ENCODE measurements at places on chromosomes 3 and 15.

- no peak for DNase-seq
Observed at GRCh38 chr3:192482391-192482790, 244.9 kb downstream of the FGF12 start.

- no peak for DNase-seq
Observed at GRCh38 chr3:63351159-63352007, 73.3 kb downstream of the SYNPR start.

DNA sequence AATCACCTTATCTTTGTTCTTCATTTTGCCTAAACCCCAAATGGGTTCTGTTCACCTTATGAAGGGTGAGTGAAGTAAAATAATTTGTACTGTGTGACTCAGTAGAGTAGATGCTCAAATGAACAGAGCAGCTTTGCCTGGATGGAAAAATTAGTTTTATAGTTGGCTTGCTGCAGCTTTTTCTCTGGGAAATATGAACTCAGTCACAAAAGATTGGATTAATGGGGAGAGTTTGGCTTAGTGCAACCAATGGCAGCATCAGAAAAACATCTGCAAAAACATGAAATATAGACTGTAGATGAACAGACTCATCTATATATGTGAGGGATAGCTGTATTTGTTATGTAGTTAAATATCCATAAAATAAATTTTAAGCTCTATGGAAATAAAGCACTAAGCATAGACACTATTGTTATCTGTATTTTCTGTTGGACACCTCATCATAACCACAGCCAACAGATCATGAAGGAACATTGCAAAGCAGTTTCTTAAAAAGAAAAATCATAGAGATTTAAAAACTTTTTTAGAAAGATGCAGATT is 181.3 kb downstream of the ECT2 start:
- DNase-seq: no peak

- no peak for DNase-seq
Observed at GRCh38 chr15:65824941-65825544, 33.0 kb upstream of the DENND4A start.

- DNase-seq: no peak
Observed at GRCh38 chr3:132595014-132595413, 2.1 kb upstream of the ACKR4 start.

- DNase-seq: peak; percentile 90
Observed at GRCh38 chr3:169772305-169772896, 795 bp upstream of the MYNN start.

DNA sequence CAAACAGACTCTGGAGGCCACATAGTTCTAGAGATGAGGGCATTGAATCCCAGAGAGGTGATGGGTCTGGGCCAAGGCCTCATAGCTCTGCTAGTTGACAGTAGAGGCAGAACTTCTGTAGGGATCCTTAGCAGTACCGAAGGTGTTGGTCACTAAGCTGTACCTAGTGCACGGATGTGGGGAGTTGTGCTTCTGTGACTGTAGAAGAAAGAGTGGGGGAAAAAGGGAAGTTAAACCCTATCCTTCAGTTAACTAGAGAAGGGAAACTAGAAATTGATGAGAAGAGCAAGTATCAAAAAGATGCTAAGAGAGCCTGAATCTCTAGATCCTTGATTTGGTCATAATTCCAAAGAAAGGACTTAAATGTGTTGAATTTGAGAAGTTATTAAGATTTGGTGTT is 186.7 kb downstream of the NFKBIZ start:
- DNase-seq: no peak

DNA sequence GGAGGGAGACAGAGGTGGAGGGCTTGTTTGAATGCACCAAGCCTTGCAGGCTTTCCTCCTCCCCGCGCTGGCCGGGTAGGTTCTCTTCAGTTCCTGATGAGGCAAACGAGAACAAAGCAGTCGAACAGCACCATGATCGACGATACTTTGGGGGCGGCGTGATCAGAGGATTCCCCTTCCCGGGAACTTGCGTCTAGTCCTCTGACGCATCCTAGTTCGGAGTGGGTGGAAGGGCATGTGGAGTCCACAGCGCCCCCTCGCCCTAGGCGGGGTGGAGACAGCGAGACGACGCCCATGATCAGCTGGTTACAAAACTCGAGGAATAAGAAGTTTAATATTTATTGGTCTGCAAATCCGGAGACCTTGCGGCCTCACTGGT is 452 bp upstream of the SV2B start:
- no peak for DNase-seq

DNA sequence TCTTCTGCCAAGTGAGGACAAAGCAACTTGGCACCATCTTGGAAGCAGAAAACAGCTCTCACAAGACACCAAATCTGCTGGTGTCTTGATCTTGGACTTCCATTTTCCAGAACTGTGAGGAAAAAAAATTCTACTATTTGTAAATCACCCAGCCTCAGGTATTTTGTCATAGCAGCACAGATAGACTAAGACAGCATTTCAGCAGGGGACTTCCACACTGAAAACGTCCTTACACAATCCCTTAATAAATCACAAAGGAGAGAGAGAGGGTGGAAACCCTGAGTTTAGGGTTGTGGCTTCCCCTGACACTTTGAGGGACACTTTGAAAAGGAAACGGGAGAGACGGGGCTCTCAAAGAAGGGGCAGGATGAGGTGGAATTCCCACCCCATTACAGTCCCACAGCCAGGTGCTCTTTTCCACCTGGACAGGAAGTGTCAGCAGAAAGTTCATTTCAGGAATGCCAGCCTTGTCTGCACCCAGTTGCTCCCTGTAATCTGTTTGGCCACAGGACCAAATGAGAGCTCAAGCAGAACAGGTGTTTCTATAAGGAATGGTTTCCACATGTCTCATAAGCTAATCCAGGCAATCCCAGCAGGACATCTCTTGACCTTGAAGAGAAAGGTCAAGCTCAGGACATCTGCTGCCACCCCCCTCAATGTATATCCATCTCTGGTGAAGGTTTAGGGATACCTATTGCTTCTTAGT is 51.3 kb downstream of the MYLK start:
- no peak for DNase-seq

GRCh38 chr3:133269393-133269792 is 130.5 kb upstream of the BFSP2 start:
- no peak for DNase-seq

- no peak for DNase-seq
Observed at GRCh38 chr15:99449514-99449913, 116.3 kb upstream of the MEF2A start.

DNA sequence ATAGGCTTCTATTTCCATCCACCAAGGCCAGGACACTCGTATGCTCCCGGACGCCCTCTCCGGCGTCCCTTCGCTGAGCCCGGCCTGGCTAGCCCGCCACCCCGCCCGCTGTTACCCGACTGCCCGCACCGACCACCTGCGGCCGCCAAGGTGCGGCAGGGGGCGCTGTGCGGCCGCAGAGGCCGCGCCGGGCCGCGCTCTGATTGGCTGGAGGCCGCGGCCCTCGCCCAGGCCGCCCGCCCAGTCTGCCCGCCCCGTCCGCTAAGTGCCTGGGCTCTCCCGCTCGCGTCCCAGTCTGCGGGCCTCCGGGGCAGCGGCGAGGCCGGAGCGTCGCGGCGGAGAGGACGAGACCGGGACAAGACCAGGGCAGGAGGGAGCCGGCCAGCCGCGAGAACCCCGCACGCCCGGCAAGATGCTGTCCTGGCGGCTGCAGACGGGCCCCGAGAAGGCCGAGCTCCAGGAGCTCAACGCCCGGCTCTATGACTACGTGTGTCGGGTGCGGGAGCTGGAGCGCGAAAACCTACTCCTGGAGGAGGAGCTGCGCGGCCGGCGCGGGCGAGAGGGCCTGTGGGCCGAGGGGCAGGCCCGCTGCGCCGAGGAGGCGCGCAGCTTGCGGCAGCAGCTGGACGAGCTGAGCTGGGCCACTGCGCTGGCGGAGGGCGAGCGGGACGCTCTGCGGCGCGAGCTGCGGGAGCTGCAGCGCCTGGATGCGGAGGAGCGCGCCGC is at the start of gene SYNM:
TSS of gene SYNM (plus strand) at position 293 of the 726 bp plus-strand sequence. CDS start at position 413, 120 bp downstream.
- peak; percentile 13 for DNase-seq

GRCh38 chr3:193174140-193174539 is 66.9 kb upstream of the PLAAT1 start:
- DNase-seq: no peak

DNA sequence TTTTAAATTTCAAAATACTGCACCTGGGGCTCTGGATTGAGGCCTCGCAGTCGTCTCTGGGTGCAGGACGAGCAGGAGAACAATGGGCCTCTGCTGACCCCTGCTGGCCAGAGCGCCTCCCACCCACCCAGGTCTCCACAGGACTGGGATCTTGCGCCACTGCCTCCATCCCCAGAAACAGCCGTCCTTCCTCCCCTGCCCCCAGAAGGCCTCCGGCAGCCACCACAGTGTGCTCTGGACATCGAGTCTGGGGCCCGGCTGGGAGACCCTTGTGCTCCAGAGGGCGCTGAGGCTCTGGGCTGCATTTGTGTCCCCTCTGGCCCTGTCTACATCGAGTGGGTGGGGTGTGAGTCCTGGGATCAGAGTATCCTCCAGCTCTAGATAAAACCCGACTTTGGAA is 6.7 kb upstream of the ACSBG1 start:
- peak; percentile 83 for DNase-seq

GRCh38 chr3:125179143-125179883 is 33.2 kb downstream of the SLC12A8 start:
- DNase-seq: no peak

- DNase-seq: no peak
Observed at GRCh38 chr15:41367418-41367817, 34.7 kb downstream of the NUSAP1 start.

DNA sequence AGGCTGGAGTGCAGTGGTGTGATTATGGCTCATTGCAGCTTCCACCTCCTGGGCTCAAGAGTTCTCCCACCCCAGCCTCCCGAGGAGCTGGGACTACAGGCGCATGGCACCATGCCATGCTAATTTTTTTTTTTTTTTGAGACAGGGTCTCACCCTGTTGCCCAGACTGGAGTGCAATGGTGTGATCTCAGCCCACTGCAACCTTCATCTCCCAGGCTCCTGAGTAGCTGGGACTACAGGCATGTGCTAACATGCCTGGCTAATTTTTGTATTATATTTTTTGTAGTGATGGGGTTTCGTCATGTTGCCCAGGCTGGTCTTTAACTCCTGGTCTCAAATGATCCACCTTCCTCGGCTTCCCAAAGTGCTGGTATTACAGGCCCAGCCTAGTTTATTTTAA is 4.0 kb downstream of the TEX9 start:
- no peak for DNase-seq

DNA sequence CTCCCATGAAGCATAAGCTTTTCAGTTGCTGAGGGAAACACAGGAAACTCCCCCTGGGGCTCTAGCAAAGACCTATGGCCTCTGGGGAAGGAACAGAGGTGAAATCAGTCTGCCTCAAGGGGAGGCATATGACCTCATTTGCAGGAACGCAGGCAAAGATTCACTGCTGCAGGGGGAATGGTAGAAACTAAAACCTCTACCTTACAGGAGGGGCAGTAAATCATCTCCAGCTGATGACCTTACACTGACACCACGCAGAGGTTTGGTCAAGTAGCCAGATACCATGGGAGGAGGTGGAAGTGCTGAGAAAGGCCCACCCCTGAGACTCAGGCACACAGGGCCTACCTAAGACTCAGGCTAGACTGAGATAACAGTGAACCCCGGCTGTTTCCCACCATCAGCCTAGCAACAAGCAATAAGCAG is 81.1 kb downstream of the RAD18 start:
- no peak for DNase-seq

GRCh38 chr3:179943117-179943880 is 93.4 kb downstream of the PEX5L start:
- no peak for DNase-seq

DNA sequence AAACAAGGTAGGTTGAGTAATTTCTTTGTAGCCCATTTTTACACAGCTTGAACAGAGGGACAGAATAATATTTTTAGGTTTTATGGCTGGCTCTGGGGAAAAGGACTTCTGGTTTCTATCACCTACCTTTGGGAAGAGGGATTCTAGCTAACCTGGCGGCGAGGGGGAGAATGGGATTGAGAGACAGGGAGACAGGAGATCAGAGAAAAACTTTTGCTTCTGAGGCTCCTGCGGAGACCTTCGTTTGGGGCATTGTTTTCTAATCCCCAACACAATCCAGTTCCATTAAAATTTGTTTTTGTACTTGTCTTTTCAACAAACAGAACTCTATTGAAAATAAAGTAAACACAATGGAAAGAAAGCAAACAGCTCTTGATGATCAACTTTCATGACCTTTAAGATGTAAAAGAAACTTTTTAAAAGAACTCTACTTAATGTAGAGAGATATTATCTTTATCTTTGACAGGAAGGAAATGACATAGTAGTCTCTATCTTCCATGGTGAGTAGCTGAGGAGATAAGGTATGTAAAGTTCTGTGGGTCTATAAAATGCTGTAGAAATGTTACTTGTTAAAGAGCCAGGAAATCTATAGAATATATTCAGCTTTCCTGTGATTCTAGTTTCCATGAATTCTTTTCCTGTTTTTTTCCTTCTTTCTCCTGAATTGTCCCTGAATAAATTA is 37.0 kb upstream of the P2RY1 start:
- no peak for DNase-seq

DNA sequence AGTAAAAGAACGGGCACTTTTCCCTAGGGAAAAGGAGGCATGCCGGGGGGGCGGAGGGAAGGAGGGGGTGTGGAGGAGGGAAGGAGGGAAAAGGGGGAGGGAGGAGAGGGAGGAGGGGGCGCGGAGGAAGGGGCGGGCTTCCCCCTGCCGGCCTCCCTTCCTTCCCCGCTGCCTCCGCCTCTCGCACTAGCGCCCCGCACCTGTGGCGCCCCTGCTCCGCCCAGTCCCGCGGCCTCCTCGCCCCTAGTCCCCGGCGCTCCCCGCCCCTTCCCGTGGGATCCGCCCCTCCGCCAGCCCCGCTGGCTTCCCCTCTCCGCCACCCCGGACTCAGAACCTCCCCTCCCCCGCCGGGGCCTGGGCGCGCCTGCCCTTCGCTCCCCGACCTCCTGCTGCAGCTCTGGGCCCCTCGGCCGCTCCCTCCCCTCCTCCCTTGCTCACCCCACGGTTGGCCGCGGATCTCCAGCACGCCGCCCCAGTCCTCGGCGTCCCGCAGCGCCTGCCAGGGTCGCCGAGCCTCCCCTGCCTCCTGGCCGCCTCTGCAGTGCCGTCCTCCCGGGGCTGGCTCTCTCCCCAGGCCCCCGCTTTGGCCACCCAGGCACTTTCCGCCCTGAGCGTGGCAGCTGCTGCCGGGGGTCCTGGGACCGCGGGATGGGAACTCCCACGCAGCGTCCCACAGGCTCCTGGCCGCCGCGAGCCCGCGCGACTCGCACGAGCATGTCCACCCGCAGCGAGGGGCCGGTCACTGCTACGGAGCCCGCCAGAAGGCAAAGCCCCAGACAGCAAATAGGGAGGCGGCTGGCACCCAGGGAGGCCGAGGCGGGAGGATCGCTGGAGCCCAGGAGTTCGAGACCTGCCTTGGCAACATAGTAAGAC is 147.4 kb downstream of the TJP1 start:
- no peak for DNase-seq

GRCh38 chr3:182246870-182247269 is 535.1 kb downstream of the SOX2 start:
- no peak for DNase-seq

- DNase-seq: no peak
Observed at GRCh38 chr15:68667800-68668625, 89.2 kb downstream of the CORO2B start.

DNA sequence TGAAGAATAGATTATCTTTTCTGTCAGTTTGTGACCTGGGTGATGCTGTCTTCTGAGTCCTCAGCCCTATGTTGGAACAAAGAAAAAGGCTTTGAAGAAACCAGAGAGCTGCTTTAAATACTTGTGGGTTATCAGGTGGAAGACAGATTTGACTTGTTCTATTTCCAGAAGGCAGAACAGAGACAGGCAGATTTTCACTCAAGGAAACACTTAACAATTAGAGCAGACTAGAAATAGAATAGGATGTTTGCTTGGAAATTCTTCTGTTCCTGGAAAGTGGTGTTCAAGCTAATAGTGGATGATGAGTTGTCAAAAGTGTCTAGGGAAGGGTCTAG is 219.4 kb downstream of the UBE2E2 start:
- no peak for DNase-seq

GRCh38 chr15:72199721-72200212 is 2.2 kb upstream of the GRAMD2A start:
- DNase-seq: peak; percentile 62

All from C1 segment of cervical spinal cord (tissue), 14 donors.